ENCODE measurements at places on chromosomes 4 and X.

- DNase-seq = no peak
Observed at GRCh38 chr4:107432451-107432850, 287.6 kb downstream of the PAPSS1 start.

DNA sequence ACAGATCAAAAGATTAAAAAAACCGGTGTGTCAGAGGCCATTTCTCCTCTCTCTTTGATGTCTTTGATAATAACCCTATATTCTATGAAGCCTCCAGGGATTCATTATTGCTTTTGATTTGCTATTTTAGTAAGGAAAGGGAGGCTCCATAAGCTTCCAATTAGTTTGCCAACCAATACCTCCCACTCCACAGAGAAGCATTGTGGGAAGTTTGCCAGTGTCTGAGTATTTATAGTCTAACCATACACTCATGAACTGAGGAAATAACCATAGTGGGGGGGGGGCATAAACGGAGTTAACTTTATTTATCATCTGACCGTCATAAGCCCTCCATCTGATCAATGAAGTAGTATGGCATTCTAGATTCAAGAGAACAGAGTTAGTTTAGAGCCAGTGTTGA, 1066.8 kb upstream of the PABPC4L start:
- DNase-seq = no peak

DNA sequence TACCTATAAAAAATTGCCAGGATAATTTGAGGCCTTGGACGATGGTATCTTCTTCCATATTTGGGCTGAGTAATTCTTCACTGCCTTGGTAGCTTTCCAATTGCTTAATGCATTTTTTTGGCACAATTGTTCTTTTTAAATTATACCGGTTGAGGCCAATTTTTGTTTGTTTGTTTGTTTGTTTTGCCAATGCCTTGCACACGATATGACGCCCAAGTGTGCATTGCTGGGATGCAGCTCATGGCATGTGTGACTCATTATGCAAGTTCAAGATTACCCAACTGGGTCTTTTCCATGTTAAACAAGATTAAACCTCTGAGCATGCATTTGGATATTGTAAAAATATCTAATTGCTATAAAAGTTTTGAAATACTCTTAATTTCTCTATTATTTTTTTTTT, 71.1 kb upstream of the KCNIP4 start:
- DNase-seq = no peak

- no peak for DNase-seq
Observed at GRCh38 chr4:87745064-87745807, 54.1 kb upstream of the IBSP start.

GRCh38 chr4:148415500-148415899, 26.7 kb downstream of the NR3C2 start:
- no peak for DNase-seq

GRCh38 chr4:112706840-112707207, 69.9 kb downstream of the LARP7 start:
- DNase-seq = no peak

DNA sequence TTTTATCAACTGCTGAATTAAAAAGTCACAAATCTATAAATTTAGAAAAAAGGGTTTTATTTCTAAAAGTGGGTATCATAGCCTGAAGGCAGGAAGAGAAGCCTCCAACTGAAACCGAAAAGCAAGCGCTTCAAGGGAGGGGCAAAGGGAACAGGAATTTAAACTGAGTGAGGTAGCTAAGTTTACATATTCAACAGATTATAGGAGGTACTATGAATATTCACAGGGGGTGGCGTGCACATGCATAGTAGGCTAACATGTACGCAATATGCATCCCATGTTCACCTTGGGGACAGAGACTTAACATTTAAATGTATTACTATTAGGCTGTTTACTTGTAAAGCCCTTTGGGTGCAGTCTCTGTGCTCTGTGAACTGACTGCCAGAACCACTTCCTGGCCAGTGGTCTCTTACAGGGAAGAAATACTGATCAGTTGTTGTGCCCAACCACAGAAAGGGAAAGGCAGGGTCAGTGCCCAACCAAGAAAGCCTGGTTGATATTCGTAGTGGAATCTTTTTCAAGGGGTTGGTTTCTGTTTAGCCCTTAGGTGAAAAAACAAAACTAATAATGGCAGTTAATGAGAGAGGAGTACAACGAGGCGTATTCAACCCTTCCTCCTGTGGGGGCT, 168.7 kb upstream of the GALNTL6 start:
- no peak for DNase-seq

DNA sequence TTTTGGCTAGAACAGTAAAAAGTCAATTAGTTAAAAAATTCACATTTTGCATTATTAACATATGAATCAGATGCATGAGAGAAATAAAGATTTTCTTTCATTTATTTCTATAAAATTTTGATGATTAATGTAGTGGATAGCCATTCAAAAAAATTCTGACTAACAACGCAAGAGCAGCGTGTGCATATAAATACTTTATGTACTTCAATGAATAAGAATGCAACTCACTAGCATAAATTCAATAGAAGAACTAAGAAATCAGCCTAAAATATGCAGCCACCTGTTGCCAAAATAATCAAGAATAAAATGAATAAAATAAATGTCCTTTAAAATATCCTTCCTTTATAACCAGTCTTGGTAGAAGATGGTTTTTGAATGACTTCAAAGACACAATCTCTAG, 471.9 kb downstream of the PDGFC start:
- no peak for DNase-seq

- DNase-seq = no peak
Observed at GRCh38 chr4:133233922-133234321, 84.8 kb downstream of the PCDH10 start.

DNA sequence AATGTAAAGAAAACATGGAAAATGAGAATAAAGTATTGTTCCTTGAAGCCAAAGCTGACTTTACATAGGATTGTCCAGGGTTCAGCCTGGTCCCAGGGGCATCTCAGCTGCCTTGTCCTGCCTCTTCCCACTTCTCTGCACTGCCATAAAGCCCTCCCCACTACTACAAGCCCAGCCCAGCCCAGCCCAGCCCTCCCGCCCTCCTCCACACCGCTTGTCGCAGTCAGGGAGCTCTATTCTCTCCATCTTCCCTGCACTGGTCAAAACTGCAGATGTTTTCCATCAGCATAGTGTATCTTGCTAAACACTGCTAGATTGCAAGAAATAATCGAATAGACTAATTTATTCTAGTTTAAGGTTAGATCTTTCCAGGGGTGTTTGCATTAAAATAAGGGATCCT, 100.3 kb downstream of the TENM3 start:
- DNase-seq = no peak

GRCh38 chr4:94463771-94464170, 12.0 kb downstream of the PDLIM5 start:
- DNase-seq = no peak

Data from epithelial cell of proximal tubule (primary cell).